ENCODE measurements at places on chromosomes 2 and 18. TPM values are rescaled to one million over a fixed set of nuclear protein-coding genes. Genes with fewer than 3 reads are reported as not detected.
A peak's percentile ranks its signal among the peaks of the same experiment; 100 is the strongest.

Gene LOXL3
- 0.85 TPM for total RNA-seq

GRCh38 chr2:239719791-239720360, 305.3 kb downstream of the NDUFA10 start:
- DNase-seq = no peak

DNA sequence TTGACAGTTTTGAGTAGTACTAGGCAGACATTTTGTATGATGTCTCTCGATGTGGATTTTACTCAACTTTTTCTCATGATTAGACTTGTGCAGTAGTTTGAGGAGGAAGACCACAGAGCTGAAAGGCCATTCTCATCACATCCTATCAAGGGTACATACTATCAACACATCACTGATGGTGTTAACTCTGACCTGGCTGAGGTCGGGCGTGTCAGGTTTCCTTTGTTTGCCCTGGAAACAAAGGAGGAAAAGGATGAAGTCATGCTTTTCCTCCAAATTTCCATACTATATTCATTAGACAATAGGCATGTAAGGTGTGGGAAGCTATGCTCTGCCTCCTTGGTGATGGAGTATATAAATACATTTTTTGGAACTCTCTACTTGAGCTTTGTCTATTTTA, 211.1 kb downstream of the DSEL start:
- DNase-seq = peak; percentile 72

GRCh38 chr2:23385351-23385747, 370 bp downstream of the KLHL29 start:
- peak; percentile 49 for DNase-seq

DNA sequence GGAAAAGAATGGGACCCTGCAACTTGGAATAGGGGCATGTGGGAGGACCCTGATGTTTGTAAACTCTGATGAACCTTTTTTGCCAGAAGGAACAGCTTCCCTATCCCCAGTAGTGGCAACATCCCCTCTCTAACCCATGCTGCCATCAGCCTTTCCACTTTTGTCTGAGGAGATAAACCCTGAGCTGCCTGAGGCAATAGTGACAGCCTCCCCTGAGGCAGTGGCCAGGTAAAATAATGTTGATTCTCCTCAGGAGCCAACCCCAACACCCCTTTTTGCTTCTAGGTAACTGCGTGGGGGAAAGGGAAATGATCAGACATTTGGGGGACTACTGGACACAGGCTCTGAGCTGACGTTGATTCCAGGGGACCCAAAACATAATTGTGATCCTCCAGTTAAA, 106.8 kb upstream of the NPAS2 start:
- DNase-seq = no peak

GRCh38 chr2:8684878-8685696, 3.2 kb downstream of the ID2 start:
- DNase-seq = peak; percentile 28

Gene ERLEC1
- 105 TPM for total RNA-seq

Gene SMYD1
- not detected for total RNA-seq

- no peak for DNase-seq
Measured at GRCh38 chr2:138334323-138334722, 167.2 kb upstream of the SPOPL start.

GRCh38 chr2:225037415-225038230, 4.6 kb downstream of the DOCK10 start:
- no peak for DNase-seq

Gene CD8B
- total RNA-seq = not detected

- DNase-seq = no peak
Measured at GRCh38 chr18:47800248-47800647, 130.2 kb downstream of the SMAD2 start.

GRCh38 chr2:181632733-181633401, 24.0 kb downstream of the CERKL start:
- DNase-seq = no peak

Gene RTP5
- not detected for total RNA-seq
